ENCODE measurements at places on chromosomes 2 and 18. TPM values are rescaled to one million over a fixed set of nuclear protein-coding genes. Genes with fewer than 3 reads are reported as not detected.

DNA sequence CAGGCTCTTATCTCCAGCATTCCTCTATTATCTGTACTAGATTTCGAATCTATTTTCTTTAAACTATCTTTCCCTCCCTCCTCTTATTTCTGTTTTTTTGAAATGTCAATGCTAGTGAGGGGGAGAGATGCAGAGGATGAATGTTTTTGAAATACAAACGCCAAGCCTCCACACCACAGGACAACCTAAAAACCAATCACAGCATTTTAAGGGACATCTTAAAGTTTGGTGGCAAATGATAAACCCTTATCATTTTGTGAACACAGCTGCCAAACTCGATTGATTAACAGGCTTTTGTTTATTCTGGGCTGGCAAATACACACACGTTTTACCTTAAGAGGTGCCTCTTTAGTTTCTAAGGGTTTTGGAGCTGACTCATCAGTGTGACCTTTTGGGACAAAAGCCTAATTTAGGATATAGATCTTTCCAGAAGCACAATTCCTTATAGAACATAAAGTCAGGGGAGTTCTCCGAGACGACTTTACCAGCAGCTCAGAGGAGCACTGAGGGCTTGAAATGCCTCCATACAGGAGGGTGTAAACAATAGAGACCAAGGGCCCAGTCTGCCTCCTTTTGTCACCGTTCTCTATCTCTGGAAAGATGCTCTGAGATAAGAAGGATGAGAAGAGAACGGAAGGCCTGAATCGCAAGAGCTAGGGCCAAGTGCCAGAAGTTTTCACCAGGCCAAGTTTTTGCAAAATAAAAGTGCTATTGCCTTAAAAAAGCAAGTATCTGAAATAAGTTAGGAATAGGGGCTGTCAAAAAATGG is 4.2 kb upstream of the MEIS1 start:
- no peak for DNase-seq

- DNase-seq: no peak
Observed at GRCh38 chr2:181588546-181588945, 68.4 kb downstream of the CERKL start.

DNA sequence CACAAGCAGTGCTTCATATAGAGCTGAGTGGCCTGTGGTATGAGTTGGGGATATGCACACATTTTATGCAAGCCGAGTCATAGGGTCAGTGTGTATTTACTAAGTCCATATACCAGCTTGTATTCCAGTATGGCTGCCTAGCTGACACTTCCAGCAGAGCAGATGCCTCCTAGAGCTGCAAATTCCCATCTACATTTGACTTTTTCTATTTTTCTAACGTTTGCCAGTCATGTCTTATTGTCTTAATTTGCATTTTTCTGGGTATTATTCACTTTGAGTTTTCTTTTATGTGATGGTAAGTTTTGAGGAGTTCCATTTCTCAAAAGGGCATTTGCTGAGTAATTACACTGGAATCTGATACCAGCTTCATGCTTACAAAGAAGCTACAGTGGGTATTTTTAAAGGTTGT is 334.5 kb upstream of the CDH2 start:
- DNase-seq: no peak

DNA sequence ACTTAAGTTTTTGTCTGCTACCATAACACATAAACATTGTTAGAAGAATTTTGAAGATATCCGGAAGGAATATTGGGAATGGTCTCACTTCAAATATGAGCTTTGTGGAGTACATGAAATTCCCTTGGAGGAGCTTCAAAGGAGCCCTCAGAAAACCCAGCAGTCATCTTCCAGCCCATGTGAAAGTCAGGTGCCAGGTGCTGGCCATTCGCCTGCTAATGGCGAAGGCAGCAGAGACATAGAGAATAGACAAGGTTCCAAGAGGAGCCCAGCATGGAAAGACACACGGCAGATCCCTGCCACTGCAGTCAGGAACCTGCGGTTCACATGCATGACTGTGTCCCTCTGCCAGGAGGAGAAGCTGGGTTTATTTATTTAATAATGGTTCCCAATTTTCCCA is 40.0 kb upstream of the EPG5 start:
- no peak for DNase-seq

GRCh38 chr2:11393711-11394236 is 49.3 kb upstream of the ROCK2 start:
- DNase-seq: no peak

CCL20 gene
- total RNA-seq: not detected

DNA sequence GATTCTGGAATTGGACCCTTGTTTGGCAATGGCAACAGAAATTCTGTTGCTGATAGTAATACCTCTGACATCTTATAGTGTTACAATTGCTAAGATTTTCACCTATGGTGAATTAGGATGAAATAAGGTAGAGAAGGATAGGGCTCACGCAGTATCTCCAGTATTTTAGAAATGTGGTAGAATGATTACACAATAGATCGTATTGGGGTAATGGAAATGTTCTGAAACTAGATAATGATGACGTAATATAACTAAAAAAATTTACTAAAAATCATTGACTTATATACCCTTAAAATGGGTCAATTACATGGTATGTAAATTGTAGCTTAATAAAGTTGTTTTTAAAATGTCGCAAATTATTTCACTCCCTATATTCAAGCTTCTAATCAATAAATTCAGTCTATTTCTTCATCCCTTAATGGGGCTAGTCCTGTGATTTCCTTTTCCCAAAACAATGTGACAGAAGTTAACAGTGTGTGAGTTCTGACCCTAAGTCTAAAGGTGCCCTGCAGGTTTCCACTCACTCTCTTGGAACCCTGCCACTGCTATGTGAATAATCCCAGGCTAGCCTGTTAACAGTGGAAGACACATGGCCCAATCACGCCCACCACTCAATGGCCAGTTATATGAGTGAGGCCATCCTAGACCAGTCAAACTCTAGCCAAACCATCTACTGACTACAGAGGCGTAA is 31.2 kb downstream of the USP37 start:
- no peak for DNase-seq

GRCh38 chr2:199784512-199784911 is 66.5 kb downstream of the FTCDNL1 start:
- DNase-seq: no peak

GRHL1 gene
- total RNA-seq: 0.95 TPM

DNA sequence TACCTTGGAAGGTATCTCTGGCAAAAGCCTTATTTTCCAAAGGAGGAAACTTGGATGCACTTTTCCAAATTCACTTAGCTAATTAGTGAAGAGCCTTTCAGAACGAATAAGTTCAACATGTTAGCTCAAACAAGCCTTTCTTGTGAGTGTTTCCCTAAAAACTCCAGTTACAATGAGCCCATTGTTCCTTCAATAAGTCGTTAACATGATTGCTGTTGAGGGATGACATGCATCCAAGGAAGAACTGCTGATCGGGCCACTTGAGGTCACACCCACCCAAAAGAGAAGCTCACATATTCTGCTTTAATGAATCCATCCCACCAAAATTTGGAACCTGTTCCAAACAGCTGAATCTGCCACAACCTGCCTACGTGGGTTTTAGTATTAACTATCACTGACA is 48.1 kb upstream of the SLC35G4 start:
- no peak for DNase-seq

DNA sequence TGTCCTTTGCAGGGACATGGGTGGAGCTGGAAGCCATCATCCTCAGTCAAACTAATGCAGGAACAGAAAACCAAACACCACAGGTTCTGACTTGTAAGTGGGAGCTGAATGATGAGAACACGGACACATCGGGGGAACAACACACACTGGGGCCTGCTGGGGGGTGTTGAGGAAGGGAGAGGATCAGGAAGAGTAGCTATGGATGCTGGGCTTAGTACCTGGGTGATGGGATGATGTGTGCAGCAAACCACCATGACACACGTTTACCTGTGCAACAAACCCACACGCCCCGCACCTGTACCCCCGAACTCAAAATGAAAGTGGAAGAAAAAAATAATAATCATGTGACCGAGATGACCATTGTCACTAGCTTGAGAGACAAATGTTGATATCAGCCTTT is 114.7 kb downstream of the NDUFA10 start:
- no peak for DNase-seq

DNA sequence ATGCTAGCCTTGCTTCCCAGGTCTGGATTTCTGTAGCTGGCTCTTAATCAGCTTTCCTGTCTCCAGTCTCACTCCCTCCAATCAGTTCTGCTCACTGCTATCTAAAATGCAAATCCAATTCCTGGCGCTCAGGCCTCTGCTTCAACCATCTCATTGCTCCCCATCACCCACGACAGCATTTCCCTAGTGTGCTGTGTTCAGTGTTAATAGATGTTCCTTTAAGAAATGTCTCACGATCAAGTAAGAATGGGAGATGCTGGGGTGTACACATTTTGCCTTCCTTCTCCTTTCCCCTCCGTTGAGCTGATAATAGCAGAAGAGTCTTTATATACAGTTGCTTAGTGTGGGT is 1.6 kb upstream of the PUM2 start:
- DNase-seq: no peak

- no peak for DNase-seq
Observed at GRCh38 chr2:155908567-155908966, 424.0 kb downstream of the NR4A2 start.

DNA sequence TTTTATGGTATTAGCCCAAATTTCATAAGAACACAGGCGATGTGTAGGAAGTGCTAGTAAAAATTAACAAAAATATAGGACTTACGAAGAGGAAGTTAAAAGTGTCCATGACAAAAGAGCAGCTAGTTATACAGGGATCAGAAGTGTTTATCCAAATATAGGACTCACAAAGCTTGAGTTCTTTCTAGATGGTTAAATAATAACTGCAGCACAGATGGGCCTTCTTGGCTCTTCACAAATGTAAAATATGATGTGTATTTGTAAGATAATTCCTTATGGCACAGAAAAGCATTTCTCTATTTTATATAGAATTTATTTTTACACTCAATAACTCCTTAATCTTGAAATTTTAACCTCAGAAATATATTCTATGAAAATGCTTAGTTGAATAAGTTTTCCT is 100.9 kb upstream of the SPHKAP start:
- no peak for DNase-seq

DNA sequence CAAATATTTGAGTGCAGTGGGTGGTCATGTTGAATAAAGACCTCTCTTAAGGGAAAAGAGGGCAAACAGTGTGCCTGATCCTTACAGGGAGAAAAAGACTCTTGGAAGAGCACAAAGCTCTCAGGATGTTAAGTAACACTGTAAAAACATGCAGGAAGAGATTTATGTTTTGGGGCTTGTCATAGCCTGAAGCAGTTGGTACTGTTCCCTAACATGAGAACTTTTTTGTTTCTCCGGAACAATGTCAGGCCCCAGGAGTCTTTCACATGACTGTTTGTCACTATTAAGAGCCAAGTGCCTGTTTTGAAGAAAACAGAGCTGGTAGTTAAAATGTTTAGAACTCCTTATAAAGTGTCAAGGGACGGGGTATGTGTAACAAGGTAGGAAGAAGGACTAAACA is 83.7 kb upstream of the B3GNT2 start:
- DNase-seq: no peak

DNA sequence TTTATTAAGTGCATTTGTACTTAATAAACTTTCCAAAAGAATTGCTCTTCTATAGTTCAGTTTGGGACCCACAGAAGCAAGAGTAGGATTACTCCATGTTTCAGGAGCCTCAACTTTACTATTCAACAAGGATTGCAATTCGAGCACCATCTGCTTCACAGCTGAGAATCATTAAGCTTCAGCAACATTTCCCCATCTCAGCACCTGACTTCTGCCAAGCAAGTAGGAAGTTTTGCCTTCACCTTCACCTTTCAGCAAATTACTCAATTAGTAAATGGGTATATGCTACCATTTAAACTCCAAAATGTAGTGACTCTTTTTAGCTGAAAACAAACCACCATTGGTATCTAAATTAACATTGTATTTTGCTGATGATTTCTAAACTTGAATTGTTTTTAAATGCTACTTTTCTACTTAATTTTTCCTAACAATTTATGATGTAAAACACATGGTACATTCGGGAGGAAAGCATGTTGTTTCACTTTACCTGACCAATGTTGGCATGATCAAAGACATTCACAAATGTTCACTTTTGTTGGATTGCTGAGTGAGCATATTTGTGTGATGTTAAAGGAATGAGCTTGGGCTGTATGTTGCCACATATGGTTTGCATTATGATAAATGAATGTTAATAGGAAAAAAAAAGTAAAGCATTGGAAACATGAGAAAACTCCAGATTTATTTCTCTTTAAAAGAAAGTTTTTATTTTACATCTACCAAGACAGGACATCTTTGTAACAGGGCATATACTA is 159.2 kb downstream of the GULP1 start:
- DNase-seq: no peak
